GOT3 (cell line): ENCODE measurements at places on chromosomes 3 and 15.

DNA sequence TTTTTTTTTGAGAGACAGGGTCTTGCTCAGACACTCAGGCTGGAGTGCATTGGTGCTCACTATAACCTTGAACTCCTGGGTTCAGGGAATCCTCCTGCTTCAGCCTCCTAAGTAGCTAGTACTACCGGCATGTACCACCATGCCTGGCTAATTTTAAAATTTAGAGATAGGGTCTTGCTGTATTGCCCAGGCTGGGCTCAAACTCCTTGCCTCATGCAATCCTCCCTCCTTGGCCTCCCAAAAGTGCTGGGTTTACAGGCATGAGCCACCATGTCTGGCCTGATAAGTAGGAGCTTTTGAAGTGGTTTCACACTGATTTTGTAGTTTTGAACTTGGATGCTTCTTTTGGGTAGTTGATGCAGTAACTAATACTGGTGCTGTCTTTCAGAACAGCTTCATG is 7.8 kb downstream of the MAP2K1 start:
- DNase-seq = no peak

- no peak for DNase-seq
Observed at GRCh38 chr3:153051427-153052095, 110.5 kb upstream of the RAP2B start.

DNA sequence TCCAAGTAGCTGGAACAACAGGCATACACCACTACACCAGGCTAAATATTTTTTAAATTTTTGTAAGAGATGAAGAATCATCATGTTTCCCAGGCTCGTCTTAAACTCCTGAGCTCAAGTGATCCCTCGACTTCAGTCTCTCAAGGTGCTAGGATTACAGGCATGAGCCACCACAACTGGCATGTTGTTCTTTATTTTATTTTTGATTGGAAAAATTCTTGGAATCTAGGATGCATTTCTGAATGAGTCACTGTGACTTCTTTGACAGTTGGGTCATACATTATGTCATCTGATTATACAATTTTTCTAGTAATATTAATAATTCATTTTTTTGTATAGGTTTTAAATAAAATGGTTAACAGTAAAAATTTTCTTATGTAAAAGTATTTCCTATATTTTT is 870.2 kb downstream of the SI start:
- no peak for DNase-seq

DNA sequence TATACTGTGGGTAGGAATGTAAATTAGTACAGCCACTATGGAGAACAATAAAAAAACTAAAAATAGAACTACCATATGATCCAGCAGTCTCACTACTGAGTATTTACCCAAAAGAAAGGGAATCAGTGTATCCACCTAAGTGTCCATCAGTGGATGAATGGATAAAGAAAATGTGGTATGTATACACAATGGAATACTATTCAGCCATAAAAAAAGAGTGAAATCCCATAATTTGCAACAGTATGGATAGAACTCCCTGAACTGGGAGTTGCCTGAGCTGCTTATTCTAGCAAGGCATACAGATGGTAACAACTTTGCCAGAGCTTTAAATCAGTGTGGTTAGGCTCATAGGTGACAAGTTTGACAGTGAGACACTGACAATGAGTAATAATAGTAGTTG is 16.1 kb upstream of the APH1B start:
- DNase-seq = no peak

DNA sequence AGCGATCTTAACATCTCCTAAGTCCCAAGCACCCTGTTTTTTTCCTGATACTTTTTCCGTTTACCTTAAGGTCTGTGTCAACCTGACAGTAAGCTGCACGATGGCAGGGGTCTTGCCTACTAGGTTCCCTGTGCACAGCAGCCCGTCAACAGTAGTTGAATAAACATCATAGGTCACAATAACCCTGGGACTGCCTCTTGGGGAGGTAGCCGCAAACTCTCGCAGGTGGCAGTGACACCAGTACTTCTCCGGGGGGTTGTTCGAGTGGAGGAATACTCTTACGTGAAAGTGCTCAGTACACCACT is 365 bp upstream of the PDCD6IP start:
- DNase-seq = no peak

DNA sequence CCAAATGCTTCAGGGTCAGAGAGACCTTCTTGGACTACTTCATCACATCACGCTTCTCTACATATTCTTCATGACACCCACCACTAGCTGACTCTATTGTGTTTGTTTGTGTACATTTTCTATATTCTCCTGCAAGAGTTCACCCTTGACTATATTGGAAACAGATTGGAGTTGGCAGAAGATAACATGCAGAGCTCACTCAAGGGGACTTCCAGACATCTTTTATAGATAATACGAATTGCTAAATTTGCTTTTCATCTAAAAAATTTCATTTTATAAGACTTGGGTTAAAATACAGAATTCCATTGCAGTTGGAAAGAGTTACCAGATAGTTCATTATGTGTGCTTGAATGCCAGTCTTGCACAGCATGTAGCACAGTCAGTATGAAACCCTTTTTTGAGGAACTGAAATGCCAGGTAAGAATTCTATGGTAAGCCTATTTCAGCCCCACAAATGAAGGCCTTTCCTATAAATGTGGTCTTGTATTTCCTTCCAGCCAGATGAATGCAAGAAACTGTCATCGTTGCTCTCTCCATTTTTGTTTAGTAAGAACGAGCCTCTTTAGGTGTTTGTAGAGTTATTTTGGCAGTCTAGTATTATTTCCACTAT is 177.6 kb downstream of the GHSR start:
- DNase-seq = no peak

DNA sequence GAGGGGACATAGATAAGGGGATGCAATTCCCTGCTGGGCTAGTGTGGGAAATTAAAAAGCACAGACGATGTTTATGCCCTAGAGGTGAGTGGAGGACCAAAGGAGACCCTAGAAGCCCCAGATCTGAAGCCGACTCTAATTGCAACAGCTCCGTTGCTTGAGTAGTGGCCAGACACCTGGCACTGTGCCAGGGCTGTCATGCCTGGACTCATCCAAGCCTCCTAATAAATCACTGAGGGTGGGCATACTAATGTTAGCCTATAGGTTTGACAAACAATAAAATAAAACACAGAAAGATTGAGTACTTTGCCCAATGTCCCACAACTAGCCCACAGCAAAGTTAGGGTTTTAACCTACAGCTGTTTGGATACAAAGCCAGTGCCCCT is 25.4 kb upstream of the MRPS22 start:
- no peak for DNase-seq

DNA sequence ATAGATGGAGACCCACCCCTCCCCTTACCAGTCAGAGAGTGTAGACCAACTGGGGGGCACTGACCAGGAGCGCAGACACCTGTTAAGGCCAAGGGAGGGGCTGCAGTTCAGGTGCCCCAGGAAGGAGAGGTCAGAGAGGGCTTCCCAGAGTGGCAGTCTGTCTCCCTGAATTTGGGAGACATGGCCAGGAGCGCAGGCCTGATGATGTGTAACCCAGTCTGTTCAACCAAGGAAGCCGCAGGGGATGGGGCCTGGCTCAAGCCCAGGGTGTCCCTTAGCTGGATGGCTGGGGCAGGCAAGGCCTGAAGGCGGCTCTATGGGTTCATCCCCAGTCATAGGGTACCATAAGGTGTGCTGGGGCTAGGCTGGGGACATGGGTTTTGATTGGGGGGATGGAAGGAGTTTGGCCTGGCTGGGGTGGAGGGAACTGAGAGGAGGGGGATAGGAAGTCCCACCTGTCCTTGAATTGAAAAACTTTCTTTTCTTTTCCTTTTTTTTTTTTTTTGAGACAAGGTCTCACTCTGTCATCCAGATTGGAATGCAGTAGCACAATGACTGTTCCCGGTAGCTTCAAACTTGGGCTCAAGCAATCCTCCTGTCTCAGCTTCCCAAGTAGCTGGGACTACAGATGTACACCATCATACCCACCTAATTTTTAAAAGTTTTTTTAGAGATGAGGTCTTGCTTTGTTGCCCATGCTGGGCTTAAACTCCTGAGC is 75.7 kb downstream of the SMAD6 start:
- no peak for DNase-seq

GRCh38 chr3:66797889-66798560 is 200.1 kb upstream of the KBTBD8 start:
- DNase-seq = peak; percentile 25

DNA sequence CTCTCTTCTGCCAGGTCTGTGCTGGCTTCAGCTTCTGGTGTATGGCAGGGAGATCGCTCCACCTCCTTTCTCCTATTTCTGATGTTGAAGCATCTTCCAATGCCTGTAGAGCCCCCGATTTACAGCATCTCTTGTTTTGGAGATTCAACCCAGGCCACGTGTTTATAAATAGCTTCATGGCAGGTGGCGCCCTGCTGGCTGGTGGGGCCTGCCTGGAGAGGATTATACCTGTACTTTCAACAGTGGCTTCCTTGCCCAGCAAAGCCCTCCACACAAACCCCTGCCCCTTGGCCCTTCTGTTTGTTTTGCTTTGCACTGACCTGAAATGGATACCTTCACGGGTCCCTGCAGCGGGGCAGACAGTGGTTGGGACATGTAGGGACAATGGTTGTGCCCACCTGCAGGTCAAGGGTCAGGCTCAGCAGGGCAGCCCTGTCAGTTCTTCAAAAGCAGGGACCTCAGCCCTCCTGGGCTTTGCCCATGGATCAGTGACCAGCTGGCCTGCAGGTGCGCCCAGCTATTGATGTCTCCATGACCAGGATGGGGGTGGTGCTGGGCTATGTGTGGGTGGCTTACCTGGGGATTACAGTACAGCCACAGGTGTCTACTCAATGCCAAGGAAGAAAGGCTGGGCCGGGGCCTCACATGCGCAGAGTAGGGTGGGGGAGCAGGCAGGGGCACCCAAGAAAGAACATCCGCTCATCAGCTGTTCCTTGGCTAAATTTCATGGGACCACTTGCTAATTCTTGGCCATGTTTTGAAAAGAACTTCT is 112.7 kb upstream of the PRR23C start:
- DNase-seq = no peak

DNA sequence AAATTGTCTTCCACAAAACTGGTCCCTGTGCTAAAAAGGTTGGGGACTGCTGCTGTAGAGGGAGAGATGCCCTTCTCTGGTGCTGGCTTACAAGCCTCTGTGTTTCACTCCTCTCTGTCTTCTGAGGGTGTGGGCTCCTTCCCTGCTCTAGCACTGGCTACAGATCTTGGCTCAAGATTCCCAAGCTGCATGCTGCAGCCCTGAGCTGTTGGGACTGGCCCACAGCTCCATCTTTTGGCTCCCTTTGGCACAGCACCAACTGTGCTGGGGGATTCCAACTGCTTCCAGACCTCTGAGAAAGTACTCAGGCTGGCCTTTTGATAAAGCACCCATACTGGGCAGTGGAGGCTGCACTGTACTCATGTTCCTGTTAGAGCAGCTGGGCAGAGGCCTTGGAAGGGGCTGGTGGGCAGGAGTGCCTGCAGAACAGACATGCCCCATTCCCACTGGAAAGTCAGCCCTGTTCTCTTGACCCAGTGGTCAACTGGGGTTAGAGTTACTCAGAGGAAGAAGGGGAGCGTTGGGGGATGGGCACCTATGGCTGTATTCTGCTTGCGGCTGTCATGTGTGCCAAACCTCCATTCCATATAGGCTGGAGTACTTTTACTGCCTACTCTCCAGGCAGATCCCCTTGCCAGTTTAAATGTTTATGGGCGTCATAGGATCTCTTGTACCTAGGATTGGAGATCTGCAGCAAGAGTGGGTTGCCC is 55.7 kb downstream of the GALK2 start:
- DNase-seq = no peak

DNA sequence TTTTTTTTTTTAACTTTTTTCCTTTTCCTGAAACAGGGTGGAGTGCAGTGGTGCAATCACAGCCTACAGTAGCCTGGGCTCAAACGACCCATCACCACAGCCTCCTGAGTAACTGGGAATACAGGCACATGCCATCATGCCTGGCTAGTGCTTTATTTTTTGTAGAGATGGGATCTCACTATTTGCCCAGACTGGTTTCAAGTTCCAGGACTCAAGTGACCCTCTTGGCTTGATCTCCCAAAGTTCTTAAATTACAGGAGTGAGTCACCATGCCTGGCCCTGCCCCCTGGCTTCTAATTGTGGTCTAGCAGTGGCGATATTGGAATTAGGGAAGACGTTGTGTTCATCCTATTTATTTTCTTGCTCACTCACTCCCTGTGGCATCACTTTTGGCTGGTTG is 1138.4 kb downstream of the SI start:
- DNase-seq = no peak

DNA sequence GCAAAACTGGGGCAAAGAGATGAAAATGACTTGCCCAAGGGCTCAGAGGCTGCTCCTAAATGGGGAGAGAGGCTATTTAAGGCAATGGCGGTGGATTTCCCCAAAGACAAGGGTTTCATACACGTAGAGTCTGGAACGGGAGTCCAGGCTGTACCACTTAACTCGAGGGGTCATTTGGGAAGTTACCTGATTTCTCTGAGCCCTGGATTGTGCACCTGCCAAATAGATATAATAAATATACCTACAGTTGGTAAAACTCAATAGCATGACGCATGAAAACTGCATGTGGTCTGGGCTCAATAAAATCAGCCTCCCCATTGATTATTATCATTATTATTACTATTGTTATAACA is 1.3 kb upstream of the ITPR1 start:
- no peak for DNase-seq

DNA sequence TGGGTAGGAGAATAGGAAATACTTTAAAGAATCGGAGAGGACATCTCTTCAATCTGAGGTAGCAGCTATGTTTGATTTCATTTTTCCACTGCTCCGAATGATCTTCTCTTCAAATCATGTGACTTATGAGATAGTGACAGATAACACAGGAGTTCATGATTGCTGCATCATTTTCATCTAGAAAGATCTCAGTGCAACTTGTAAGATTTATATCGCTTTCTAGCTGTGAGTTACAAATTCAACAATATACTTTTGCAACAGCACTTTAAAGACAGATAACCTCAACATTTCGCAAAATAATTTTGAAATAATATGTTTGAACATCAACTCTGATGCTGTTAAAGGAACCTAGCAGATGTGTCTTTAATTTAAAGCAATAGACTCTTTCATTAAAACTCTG is 99.9 kb upstream of the CCDC80 start:
- DNase-seq = no peak

- DNase-seq = no peak
Observed at GRCh38 chr3:112875561-112875960, 28.9 kb upstream of the CD200R1L start.

DNA sequence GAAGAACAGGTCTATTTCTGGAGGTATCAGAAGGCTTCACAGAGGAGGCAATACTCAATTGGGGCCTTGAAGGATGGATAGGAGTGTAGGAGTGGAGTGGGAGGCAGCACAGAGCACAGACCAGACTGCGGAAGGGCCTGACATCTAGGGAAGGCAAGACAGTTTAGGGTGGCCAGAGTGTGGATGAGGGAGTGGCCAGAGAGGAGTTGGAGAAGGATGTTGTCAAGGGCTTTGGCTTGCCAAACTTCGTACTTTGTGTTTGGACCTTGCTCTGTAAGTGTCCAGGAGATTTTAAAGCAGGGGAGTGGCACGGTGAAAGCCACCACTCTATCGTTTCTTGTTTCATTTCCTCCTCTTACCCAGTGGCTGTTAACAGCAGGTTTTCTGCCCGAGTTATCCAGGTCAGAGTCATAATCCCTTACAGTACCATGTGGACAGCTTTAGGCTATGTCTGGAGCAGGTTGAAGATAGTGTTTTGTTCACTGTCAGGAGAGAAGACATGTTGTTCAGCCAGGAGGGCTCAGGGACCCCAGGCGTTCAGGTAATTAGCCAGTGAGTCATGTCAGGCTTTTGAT is 12.3 kb downstream of the SMAD3 start:
- no peak for DNase-seq
